ENCODE measurements at places on chromosomes 16 and 17.

- no peak for DNase-seq
These were observed 62.1 kb upstream of the MYOCD start for GRCh38 chr17:12603566-12603965.

- DNase-seq, result no peak
These were observed 116.5 kb downstream of the CMIP start for GRCh38 chr16:81560979-81561657.

DNA sequence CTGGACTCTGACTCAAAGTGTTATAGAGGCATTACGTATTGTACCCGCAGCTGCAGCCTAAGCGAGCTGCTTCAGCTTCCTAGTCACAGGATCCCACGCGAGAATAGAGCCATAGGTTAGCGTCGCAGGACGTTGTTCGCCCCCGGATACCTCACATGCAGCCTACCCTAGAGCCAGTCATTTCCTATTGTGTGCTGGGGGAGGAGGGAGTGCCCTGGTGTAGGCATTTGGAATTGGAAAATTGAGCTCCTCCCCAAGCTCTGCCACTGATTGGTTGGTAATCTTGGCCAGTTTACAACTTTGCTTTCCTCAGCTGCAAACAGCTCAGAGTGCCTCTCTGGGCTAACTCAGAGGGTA is 530 bp downstream of the NAA60 start:
- DNase-seq, result no peak

- no peak for DNase-seq
These were observed 19.2 kb downstream of the HNF1B start for GRCh38 chr17:37725601-37726146.

DNA sequence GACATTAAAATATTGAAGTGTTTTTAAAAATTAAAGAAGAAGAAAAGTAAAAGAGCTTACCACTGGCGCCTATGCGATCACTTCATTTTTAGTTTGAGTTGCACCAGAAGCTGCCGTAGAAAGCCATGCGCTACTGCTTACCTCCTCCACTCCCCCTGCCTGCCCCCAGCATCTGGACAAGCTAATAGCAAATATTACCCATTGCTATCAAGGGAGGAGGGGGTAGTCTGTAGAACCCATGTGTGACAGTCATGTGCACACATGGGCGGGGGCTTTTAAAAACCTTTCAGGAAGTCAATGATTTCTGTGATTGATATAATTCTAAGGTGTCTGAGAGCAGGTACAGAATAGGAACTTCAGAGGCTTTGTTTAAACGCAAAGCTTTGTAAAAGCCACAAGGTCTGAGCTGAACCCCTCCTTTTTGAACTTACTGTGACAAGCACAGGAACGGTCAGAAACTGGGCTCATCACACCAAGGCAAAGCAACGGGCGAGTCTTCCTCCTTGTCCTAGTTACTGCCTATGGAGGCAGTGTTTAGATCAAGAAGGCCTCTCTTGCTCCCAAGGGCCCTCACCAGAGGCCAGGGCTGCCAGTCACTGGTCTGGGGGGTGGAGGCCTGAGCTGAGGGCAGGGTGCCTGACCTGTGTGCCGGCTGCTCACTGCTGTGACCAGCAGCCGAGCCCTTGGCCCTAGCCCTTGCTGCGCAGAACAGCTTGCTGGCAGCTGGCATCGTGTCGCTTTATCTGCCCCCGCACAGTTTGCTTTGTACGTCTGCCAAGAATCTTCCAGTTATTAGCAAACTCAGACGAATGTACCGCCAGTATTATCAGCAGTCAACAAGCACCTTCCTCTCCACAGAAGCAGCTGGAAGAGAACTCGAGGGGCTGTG is 15.0 kb downstream of the GINS2 start:
- DNase-seq, result peak; percentile 60

GRCh38 chr17:38628441-38628840 is 22.7 kb upstream of the SRCIN1 start:
- no peak for DNase-seq

DNA sequence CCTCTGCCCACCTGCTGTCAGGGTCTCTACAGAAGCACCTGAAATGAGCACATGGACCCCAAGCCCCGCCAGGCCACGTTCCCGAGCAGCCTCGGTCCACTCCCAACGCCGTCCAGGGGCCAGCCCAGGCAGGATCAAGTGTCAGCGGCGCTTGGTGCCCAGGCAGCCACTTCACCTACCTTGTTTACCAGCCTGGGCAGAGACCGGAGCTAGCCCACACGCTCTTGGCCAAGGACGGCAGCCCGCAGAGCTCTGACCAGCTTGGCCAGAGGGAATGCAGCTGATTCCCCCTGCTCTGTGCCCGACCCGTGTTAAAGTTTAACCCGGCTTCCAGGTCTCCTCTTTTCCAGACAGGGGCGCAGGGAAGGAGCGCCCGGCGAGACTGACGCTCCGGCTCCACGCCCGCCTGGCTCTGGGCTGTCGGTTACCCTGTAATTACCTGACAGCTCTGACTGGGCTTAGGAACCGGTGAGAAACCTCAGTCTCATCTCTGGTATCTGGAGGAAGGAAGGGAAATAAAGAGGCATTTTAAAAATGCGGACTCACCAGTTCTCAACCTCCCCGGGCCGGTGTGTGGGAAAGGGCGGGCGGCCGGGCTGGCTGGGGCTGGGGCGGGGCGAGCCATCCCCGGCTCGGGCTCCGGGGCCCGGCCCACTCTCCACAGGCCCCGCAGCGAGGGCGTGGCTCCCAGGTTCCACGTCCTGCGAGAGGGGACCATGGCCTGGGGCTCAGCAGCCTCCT is 4.6 kb downstream of the KIFC3 start:
- DNase-seq, result peak; percentile 58

DNA sequence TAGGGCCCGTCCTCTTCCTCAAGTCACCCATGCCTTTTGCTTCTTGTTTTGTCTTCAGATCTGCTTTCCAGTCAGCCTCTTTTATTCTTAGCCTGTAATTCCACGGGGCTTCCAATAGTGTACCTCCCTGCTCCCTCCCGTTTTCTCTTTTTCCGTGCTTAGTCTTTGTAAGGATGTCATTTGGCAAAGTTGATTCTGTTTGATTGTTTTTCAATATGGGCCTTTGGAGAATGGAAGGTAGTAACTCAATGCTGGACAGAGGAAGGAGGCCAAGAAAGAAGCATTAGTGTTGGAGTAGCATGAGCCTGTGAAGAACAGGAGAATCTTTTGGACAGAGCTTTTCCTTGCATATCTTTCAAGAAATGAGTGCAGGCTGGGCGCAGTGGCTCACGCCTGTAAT is 6.5 kb downstream of the WWP2 start:
- no peak for DNase-seq

- no peak for DNase-seq
These were observed 9.6 kb upstream of the WNT9B start for GRCh38 chr17:46841561-46842379.

- DNase-seq, result peak; percentile 8
These were observed 408.6 kb downstream of the HAPSTR1 start for GRCh38 chr16:9499941-9500593.

DNA sequence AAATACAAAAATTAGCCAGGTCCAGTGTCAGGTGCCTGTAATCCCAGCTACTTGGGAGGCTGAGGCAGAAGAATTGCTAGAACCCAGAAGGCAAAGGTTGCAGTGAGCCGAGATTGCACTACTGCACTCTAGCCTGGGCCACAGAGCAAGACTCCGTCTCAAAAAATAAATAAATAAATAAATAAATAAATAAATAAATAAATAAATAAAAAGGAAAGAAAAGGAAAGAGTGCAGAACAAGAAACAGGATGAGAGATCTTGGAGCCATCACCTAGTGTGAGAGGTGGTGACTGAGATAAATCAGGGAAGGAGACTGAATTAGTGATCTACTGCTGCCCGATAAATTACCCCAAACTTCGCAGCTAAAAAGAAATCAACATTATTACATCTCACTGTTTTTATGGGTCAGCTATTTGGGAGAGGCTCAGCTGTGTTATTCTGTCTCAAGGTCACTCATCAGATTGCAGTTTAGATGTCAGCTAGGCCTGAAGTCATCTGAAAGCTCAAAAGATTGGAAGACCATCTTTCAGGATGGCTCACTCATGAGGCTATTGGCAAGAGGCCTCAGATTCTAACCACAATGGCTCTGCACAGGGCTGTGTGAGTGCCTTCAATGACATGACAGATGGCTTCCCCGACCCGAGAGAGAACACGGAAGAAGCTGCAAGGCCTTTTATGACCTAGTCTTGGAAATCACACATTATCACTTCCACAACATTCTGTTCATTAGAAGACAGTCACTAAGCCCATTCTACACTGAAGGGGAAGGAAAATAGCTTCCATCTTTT is 66.4 kb downstream of the CMC2 start:
- DNase-seq, result no peak

DNA sequence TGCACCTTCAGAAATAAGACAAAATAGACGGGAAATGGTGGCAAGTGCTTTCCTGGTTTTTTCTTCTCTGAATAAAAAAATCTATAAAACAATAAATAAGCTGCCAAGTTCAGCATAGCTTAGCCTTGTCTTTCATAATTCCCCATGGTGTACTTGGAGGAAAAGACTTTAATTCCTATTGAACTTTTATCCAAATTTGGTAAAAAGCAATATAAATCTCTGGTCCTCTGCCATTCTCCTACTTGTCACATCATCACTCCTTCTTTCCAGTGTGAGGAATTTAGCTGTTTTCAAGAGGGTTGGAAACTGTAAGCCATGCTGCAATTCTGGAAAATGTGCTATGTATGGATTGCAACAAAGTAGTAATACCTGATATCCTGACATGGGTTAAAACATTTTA is 551.8 kb upstream of the KIF2B start:
- DNase-seq, result no peak

DNA sequence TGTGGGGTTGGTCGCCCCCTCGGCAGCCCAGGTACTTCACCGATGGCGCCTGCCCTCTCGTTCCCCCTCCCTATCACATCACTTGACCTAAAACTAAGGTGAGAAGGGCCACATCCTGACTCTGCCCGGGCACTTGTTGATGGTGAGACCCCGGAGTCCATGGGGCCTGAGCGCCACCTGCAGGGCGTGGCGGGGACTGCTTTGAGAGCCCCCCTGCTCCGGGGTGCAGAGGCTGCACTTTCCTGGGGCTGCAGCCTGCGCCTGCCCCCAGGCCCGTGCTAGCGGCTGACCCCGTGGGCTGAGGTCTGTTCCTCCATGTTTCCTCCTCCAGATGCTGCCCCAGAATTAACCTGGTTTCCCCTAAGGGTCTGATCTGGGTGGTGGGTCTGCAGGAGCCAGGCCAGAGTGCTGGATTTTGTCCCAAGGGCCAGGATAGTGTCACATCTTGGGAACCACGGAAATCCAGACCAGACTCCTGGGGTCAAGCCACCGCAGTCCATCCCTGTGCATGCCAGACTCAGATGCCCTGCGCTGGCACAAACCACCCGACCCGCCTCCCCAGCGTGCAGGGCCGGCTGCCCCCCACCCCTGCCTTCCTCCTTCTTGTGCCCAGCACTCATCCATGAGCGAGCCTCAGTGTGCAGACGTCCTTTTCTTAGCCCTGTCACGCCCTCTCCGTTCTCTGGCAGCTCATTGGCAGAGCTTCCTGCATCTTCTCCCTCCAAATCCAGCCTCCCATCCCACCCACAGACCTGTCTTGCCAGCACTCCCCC is 2.7 kb downstream of the NDUFAF8 start:
- DNase-seq, result no peak

DNA sequence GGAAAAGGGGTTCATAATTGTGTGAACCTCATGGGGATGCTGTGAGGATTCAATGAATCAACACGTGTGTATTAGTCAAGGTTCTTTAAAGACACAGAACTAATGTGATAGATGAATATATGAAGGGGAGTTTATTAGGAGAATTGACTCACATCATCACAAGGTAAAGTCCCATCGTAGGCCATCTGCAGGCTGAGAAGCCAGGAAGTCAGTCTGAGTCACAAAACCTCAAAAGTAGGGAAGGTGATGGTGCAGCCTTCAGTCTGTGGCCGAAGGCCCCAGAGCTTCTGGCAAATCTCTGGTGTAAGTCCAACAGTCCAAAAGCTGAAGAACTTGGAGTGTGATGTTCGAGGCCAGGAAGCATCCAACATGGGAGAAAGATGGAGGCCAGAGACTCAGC is 413.4 kb downstream of the CDH13 start:
- DNase-seq, result no peak

- DNase-seq, result no peak
These were observed 15.7 kb upstream of the MC1R start for GRCh38 chr16:89902980-89903379.

DNA sequence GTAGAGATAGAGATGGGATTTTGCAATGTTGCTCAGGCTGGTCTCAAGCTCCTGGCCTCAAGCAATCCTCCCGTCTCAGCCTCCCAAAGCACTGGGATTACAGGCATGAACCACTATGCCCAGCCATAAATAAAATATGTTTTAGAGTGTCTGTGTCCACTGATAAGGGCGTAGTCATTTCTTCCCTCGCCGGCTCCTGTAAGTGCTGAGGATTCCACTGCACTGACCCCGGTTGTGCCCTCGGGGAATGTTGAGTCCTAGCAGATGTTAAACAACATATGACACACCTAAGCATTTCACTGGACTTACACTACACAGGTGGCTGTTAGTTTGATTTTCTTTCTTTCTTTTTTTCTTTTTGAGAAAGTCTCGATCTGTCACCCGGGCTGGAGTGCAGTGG is 5.6 kb upstream of the SHMT1 start:
- DNase-seq, result no peak

DNA sequence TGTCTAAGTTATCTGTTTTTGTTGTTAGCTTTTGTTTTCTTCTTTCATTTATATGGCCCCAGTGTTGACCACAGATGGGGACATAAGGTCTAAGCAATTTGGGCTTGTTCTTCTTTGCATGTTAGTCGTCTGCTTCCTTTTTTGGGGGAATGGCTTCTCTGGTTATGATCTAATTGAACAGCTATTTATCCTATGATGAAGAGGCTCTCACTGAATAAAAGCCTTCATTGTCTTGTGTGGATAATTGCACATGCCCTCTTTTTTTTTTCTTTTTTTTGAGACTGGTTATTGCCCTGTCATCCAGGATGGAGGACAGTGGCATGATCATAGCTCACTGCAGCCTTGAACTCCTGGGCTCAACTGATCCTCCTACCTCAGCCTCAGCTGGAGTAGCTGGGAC is 13.7 kb downstream of the SMARCE1 start:
- DNase-seq, result no peak

DNA sequence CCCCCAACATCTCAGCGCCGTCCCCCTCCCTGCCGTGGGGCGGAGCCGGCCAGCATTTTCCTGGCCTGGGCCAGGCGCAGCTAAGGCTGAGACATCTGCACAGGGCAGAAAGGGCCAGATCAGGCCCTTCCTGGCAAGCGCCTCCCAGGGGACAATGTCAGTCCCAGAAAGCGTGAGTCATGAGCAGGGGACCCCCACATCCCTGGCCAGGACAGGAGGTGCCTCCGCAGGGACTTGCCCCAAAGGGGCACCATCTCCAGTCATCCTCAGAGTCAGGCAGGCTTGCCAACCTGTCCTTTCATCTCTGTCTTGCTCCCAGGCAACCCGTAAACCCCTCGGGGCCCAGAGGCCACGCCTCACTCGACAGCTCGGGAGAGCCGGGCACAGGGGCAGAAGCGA is 43.2 kb downstream of the SOCS1 start:
- no peak for DNase-seq

- no peak for DNase-seq
These were observed 27.8 kb upstream of the ITGA3 start for GRCh38 chr17:50027881-50028735.

DNA sequence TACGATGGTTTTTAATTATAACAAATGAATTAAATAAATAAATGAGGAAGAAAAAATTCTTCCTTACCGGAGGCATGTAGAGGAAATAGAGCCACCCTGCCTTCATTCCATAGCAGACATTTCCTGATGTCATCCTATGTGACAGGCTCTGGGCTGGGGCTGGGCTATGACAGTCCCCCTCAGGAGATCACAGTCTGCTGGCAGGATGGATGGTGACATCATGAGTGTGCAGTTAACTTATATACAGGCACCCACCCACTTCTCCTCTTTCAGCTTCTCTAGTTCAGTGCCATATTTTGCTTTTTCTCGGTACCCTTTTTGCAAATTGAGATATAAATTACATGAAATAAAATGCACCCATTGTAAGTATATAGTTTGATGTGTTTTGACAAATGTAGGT is 6.4 kb upstream of the CMTM3 start:
- no peak for DNase-seq
